ENCODE measurements at places on chromosomes 4 and X.

GRCh38 chrX:122790376-122791095 is 393.5 kb upstream of the GRIA3 start:
- DNase-seq = no peak

GRCh38 chr4:113278324-113278934 is 229.0 kb downstream of the ANK2 start:
- no peak for DNase-seq

DNA sequence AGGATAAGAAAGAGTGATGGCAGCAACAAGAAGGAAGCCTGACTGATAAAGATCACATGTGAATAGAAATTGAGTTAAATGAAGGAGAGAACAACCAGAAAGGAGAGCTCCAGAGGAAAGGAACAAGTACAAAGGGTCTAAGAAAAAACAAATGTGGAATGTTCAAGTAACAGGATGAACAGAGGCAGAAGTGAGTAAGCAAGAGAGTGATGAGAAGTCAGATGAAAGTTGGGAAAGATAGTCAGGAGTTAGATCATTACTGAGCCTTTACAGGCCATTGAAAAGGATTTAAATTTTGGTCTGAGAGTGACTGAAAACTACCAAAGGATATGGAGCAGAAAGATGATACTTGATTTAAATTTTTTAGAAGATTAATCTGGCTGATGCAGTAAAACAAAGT is 38.1 kb downstream of the NFXL1 start:
- DNase-seq = no peak

DNA sequence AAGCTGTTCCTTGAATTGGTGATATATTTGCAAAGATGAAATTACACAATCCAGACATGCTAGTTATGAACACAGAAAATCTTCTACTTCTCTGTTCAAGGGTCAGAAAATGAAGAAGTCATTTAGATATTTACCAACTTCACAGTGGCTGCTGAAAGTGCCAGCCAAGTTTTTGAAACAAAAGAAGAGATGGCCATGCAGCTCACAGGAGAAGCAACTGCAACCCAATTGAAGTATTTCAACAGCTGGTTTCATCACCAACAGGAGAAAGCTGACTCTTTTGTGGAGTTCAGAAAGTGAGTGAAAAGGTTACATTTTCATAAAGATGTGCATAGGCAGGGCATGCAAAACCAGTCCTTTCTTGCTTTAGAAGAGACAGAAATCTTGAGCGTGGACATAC is 70.1 kb upstream of the LSM6 start:
- no peak for DNase-seq

GRCh38 chr4:187396106-187396505 is 599.5 kb upstream of the ZFP42 start:
- no peak for DNase-seq

DNA sequence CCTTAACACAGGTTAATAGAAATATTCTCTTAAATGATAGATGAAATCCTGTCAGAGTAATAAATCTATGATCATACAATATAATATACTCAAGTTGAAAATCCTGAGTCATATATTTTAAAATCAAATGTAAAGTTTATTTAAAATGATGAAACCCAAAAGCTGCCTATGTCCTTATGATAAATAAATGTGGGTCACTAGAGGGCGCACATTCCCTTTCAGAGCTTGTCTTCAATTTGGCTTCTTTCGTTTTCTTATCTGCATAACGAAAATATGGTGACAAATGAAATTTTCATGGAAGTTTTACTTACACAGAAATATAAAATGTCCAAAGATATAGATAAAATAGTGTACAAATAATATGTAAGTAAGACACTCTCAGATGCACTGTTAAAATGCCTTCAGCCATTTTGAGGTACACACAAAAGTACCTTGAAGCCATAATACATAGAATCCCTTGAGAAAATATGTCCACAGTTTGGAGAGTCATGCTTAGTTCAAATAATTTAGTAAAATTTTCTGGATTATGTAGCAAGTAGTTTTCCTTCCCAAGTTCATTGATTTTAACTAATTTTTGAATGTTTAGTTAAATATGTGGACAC is 680.4 kb downstream of the DMD start:
- DNase-seq = no peak

DNA sequence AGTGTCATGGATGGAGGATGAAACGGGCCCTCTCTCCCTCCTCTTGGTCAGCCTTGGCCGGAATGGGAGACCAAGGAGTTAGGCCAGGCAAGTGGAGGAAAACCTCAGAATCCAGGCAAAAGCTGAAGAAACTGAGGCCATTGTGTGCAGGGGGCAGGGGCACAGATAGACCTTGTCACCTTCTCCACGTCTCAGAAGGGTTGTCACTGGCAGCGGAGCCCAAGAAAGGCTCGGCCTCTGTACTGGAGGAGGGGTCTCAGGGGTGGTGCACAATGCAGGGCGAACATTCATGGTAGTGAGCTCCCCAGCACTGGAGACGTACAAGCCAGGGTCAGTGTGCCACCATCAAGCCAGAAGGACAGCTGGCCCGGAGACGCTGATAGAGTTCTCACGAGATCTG is 139.5 kb downstream of the CPZ start:
- no peak for DNase-seq

DNA sequence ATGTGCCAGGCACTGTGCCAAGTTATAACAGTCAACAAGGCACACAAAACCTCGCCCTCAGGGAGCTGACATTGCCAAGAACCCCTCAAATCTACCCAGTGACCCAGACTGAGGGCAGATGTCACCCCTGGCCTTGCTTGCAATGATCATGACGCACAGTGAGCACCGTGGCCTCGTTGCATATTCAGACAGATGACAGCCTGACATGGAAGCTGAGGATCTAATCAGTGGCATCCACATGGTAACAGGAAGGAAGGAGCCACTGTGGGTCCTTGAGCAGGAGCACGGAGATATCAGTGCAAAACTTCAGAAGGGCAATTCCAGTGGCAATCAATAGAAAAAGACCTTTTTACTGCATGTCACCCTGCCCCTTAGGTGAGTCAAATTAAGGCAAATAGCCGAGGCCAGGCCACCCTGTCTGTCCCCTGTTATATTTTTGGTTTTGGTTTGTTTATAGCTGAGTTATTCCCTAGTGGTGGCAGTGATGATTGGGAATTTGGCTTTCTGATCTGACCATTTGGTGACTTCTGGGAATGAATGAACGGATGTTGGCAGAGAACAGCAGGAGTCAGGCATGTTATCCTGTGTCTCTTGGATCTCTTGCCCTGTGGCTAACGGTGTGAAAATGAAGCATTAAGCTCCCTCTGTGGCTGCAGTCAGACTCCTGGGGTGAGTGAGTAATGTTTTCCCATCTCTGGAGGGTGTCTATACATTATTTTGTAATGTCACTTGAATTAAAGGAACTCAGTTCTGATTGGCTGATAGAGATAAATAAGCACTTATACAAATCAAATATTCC is 20.4 kb downstream of the WDR13 start:
- no peak for DNase-seq

- no peak for DNase-seq
Measured at GRCh38 chr4:176810481-176811249, 17.9 kb upstream of the VEGFC start.

DNA sequence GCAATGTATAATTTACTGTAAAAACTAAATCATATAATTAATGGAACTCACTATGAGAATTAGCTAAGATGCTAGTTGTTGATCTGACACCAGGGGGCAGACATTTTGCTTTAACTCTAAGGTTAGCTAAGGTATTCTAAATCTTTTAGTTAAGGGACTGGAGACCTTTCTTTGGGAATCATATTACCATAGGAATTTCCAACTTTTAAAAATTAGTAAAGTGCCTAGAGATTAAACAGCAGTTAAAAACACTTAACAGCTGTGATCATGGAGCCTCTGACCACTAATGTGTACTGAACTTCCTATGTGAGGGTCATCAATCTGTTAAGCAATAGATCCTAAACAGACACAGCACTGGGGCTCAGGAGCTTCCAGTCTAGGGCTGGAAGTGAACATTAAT is 226.6 kb downstream of the NSUN7 start:
- DNase-seq = no peak

Measured in stimulated activated CD4-positive, alpha-beta T cell treated with anti-CD3 and anti-CD28 coated beads, TNF-alpha, amount 100 ng/mL, for 1 hour (primary cell).